ENCODE measurements at places on chromosomes 4 and X.
A peak's percentile ranks its signal among the peaks of the same experiment; 100 is the strongest.

- H3K27me3 ChIP-seq, result no peaks in the 10 kb centered on the region
- DNase-seq, result no peak
- H3K36me3 ChIP-seq, result no peaks in the 10 kb centered on the region
- H3K4me1 ChIP-seq, result no peaks in the 10 kb centered on the region
- no peak overlapping the region for H3K4me3 ChIP-seq
Observed at GRCh38 chr4:84648178-84648577, 65.3 kb downstream of the CDS1 start.

- no peaks in the 10 kb centered on the region for H3K27me3 ChIP-seq
- H3K27ac ChIP-seq, result peak overlapping the region; percentile 65
- DNase-seq, result no peak
- H3K4me3 ChIP-seq, result no peak overlapping the region
Observed at GRCh38 chr4:8402640-8403039, 37.9 kb downstream of the ACOX3 start.

DNA sequence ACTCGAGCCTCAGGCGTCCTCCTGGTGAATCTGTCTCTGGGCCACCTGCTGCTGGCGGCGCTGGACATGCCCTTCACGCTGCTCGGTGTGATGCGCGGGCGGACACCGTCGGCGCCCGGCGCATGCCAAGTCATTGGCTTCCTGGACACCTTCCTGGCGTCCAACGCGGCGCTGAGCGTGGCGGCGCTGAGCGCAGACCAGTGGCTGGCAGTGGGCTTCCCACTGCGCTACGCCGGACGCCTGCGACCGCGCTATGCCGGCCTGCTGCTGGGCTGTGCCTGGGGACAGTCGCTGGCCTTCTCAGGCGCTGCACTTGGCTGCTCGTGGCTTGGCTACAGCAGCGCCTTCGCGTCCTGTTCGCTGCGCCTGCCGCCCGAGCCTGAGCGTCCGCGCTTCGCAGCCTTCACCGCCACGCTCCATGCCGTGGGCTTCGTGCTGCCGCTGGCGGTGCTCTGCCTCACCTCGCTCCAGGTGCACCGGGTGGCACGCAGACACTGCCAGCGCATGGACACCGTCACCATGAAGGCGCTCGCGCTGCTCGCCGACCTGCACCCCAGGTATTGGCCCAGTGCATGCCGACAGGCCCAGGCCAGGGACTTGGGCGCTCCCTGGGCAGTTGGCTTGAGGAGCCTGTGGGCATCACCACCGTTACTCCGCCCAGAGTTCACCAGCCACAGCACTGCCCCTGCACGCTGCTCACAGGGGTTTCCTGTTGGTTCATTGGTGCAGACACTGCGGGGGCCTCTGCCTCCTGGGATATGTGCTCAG is 1.1 kb downstream of the GPR78 start:
- no peaks in the 10 kb centered on the region for H3K36me3 ChIP-seq
- H3K27me3 ChIP-seq, result peaks cover 8% of the 10 kb centered on the region
- no peak for DNase-seq
- no peak overlapping the region for H3K4me3 ChIP-seq
- no peak overlapping the region for H3K27ac ChIP-seq

DNA sequence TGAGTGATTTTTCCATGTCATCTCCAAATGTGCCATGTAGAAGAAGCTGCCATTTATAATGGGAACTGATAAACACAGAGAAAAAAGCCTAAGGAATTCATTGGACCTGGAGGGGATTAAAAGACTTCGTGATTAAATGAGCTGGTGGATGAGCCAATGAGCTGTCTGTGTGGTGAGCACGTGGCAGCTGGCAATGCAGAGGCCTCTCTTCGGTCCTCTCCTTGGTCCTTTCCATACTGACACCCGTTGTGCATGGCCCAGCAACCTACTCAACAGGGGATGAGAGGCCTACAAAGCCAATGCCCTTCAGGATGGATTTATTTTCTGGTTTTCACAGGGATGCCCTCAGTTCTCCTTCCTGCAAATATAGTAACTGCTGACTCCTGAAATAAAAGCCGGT is 87.7 kb upstream of the STS start:
- no peak for DNase-seq
- no peak overlapping the region for H3K27ac ChIP-seq
- peaks cover 4% of the 10 kb centered on the region for H3K36me3 ChIP-seq
- H3K4me3 ChIP-seq, result no peak overlapping the region
- no peaks in the 10 kb centered on the region for H3K27me3 ChIP-seq
- H3K4me1 ChIP-seq, result no peaks in the 10 kb centered on the region

GRCh38 chrX:16946971-16947562 is 609 bp downstream of the REPS2 start:
- no peaks in the 10 kb centered on the region for H3K36me3 ChIP-seq
- DNase-seq, result no peak
- peak overlapping the region; percentile 31 for H3K27ac ChIP-seq
- H3K4me3 ChIP-seq, result peak overlapping the region; percentile 62

GRCh38 chrX:30141966-30142365 is 73.4 kb upstream of the MAGEB2 start:
- H3K4me1 ChIP-seq, result no peaks in the 10 kb centered on the region
- no peak for DNase-seq
- H3K27ac ChIP-seq, result no peak overlapping the region
- H3K27me3 ChIP-seq, result no peaks in the 10 kb centered on the region

- no peak overlapping the region for H3K4me3 ChIP-seq
- H3K36me3 ChIP-seq, result no peaks in the 10 kb centered on the region
- no peak overlapping the region for H3K27ac ChIP-seq
- H3K4me1 ChIP-seq, result no peaks in the 10 kb centered on the region
- H3K27me3 ChIP-seq, result no peaks in the 10 kb centered on the region
Observed at GRCh38 chrX:17554914-17555313, 179.9 kb downstream of the NHS start.

GRCh38 chrX:30593440-30594200 is 16.1 kb upstream of the TASL start:
- DNase-seq, result no peak
- no peak overlapping the region for H3K4me3 ChIP-seq
- no peak overlapping the region for H3K27ac ChIP-seq
- H3K27me3 ChIP-seq, result no peaks in the 10 kb centered on the region
- H3K36me3 ChIP-seq, result no peaks in the 10 kb centered on the region
- no peaks in the 10 kb centered on the region for H3K4me1 ChIP-seq

DNA sequence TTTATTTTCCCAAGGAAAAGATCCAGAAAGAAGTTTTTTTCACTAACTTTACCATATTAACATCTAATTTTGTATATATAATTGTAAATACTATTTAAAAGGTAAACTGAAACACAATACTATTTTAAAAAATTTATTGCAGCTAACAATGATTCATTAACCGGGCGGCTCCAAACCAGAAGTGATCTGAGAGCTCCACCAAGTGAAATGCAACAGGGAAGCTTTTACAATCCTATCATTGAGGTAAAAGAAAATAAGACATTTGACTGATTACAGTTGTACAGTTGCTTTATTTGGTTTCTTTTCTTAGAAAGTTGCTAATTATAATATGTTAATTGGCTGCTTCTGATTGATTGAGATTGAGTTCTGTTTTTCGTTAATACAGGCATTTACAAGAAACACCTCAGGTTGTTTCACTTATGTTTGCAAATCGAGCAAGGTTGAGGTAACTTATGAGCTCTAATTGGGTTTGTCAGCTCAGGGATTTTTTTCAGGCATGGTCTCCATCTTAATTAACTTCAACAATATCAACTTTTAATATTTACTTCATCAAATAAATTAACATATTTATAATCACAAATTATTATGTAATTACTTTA is 220.2 kb upstream of the UGT8 start:
- no peaks in the 10 kb centered on the region for H3K36me3 ChIP-seq
- DNase-seq, result no peak
- H3K27ac ChIP-seq, result no peak overlapping the region

GRCh38 chr4:169153481-169154087 is 117.2 kb downstream of the SH3RF1 start:
- DNase-seq, result no peak
- H3K27ac ChIP-seq, result no peak overlapping the region
- no peak overlapping the region for H3K4me3 ChIP-seq
- no peaks in the 10 kb centered on the region for H3K36me3 ChIP-seq
- no peaks in the 10 kb centered on the region for H3K4me1 ChIP-seq

DNA sequence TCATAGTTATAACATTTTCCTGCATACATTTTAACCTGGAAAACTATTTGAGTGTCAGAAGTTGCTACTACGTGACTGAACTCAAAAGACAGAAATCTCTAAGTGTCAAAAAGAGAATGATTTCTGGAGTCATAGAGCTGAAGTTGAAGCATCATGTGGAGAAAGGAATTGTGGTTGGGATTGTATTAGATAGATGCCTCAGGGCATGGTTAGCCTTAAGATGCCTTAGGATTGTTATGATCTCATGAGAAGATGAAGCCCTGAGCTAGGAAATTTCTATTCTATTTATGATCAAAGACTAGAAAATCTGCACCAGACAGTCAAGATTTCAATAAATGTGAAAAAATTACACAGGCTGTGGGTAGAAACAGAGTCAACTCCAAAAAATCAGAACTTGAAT is 20.2 kb downstream of the EPGN start:
- DNase-seq, result no peak
- H3K36me3 ChIP-seq, result no peaks in the 10 kb centered on the region
- H3K4me3 ChIP-seq, result no peak overlapping the region
- no peak overlapping the region for H3K27ac ChIP-seq
- H3K4me1 ChIP-seq, result no peaks in the 10 kb centered on the region

GRCh38 chrX:134752981-134753717 is 94.9 kb upstream of the PLAC1 start:
- no peak for DNase-seq
- no peaks in the 10 kb centered on the region for H3K4me1 ChIP-seq
- no peaks in the 10 kb centered on the region for H3K27me3 ChIP-seq
- H3K4me3 ChIP-seq, result no peak overlapping the region
- H3K36me3 ChIP-seq, result no peaks in the 10 kb centered on the region

All from right atrium auricular region (tissue), 2 donors.